Left kidney (tissue), 8 donors: ENCODE measurements at places on chromosomes 7 and 10. TPM values are rescaled to one million over a fixed set of nuclear protein-coding genes. Genes with fewer than 3 reads are reported as not detected.

Gene MCM10
- 17.1 TPM for polyA plus RNA-seq

Gene SHH
- polyA plus RNA-seq, result 2.1 TPM

Gene LBX1
- polyA plus RNA-seq, result not detected

Gene ZPBP
- polyA plus RNA-seq, result 0.90 TPM

Gene SH2D4B
- 0.15 TPM for polyA plus RNA-seq

Gene MSMB
- not detected for polyA plus RNA-seq

Gene H2BK1
- not detected for polyA plus RNA-seq

Gene EIF5AL1
- polyA plus RNA-seq, result 1.4 TPM

Gene AGMO
- 0.88 TPM for polyA plus RNA-seq

DNA sequence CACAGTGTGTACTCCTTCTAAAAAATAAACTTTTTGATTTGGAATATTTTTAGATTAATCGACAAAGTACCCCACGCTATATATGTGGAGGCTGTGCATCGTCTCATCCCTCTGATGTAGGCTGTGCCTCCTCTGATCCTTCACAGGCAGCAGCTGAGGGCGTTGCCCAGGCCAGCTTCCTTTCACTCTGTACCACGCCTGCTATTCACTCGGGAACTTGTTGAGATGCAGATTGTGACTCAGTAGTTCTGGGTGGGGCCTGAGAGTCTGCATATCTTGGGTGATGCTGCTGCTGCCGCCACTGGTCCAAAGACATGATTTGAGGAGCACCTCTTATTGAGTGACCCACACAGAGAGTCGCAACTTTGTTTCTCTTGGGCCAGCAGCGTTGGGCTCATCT lies 7.9 kb upstream of the C10orf120 start:
- DNase-seq, result no peak

GRCh38 chr7:23468526-23469149 lies 1.7 kb downstream of the IGF2BP3 start:
- peak; percentile 53 for DNase-seq

GRCh38 chr10:58382489-58382995 lies 2.7 kb upstream of the TFAM start:
- DNase-seq, result no peak

DNA sequence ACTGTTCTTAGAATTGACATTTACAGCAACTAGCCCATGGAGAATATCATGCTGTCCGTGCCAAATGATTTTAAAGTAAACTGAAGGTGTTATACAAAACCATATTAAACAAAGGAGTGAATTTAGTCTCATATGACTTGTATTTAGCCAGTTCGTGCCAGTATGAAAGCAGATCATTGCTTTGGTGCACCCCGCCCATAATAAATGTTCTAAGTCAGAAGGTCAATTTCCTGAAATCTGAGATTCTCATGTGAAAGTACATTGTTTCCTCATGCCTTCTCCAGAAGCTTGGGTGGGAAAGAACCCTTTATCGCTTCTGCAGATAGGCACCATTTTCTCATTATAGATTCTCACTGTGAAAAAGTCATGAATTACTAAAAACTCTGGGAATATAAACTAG lies 106.4 kb downstream of the CAMK1D start:
- DNase-seq, result no peak

DNA sequence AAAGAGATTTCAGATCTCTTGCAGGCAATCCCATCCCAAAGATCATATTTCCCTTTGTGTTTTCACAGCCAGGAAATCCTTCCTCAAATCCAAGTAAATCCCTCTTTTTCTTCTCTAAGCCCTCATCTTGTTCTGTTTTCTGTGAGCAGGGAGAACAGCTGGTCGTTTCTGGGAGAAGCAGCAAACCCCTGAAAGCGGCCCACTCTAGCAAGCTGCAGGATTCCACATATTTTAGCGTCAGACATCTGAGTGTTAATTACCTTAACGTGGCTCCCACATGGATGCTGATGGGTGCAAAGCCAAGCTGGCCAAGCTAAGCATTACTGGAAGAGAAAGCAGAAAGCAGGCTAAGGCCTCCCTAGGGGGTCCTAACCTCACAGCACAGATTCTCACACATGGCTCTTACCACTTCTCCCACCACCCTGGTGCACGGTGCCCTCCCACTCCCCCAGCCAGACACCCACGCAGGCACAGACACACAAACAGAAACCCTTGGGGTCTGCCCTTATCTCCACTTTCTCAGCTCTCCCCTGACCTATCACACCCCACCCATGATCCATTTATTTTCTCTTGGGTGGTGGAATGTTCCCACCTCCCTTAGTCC lies 551.0 kb upstream of the AUTS2 start:
- DNase-seq, result no peak

DNA sequence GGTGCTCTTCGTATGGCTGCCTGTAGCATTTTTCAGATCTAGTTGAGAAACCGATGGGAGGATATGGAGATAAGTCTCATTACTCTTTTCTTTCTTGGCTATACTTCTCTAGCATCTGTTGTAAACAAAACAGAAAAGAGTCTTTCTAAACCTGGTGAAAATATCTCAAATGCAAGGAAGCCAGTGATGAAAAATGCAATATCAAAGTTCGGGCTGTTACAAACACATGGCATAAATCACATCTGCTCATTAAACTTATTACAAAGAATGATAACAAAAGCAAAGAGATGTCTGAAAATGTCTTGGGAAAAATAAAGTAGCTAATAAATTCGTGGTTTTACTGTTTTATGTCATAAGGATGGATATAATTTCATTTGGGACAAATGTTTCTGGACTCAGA lies 71.8 kb upstream of the IGFBP3 start:
- no peak for DNase-seq

- no peak for DNase-seq
Measured at GRCh38 chr10:110522365-110522988, 24.8 kb downstream of the DUSP5 start.

DNA sequence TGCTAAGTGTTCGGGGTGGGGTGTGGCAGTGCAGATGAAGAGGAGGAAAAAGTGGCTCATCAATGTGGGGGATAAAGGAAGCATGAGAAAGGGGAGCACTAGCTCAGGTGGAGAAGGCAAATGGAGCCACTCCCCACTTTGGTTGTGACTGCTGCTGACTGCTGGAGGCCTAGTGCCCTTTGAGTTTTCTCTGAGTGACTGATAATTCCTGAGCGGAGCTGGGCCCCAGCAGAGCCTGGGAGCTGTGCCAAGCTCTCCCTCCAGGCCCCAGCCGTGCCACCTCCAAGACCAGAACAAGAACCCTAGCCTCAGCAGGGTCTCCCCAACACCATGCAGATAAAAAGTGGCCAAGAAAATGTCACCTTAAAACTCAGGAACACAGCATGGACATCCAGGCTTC lies 9.7 kb upstream of the RASSF4 start:
- no peak for DNase-seq

GRCh38 chr10:100774876-100775275 lies 29.5 kb downstream of the PAX2 start:
- DNase-seq, result no peak

DNA sequence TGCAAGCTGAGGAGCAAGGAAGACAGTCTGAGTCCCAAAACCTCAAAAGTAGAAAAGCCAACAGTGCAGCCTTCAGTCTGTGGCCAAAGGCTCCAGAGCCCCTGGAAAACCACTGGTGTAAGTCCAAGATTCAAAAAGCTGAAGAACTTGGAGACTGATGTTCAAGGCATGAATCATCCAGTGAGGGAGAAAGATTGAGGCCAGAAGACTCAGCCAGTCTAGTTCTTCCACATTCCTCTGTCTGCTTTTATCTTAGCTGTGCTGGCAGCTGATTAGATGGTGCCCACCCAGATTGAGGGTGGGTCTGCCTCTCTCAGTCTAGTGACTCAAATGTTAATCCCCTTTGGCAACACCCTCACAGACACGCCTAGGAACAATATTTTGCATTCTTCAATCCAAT lies 20.1 kb upstream of the MDFIC start:
- DNase-seq, result no peak
